ENCODE measurements at places on chromosomes 3 and 15.

DNA sequence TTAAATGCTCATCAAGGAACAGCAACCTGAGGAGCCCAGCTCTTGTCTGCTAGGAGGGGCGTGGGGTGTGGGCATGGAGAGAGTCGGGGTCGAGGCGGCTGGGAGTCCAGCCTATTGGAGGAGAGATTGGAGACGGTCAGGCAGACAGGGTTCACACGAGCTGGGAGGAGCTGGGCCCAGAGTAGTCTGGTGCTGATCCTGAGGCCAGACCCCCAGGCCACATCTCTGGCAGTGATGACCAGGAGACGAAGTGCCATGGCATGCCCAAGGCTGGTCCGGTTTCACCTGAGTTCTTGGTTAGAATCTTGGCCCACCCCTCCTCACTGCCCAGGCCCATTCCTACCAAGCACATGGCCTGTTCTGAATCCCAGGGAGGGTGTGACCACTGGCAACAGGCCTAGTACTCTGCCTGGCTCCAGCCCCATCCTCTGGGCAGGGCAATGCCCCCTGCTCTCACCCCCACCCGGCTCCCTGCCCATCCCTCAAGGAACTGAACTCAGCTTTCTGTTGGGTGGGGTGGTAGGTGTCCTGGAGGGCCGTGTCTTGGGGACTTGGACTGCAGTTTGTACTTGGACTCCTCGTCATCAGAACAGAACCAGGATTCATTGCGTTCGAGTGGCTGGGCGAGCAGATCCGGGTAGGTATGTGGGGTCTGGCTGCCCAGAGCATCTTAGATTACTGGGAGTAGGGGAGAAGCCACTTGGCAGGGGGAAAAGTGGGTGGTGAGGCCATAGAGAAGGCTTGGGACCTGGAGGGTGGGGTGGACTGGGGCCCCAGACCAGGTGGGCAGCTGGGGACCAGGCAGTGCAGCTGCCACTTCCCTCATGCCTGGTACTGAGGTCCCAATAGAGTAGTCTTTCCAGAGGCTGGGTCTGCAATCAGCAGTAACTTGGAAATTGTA is 20.8 kb downstream of the SLC28A1 start:
- no peak for DNase-seq

- no peak for DNase-seq
Measured at GRCh38 chr15:60551147-60551780, 72.3 kb upstream of the ICE2 start.

- DNase-seq, result no peak
Measured at GRCh38 chr3:65703026-65703425, 335.7 kb downstream of the MAGI1 start.

- DNase-seq, result no peak
Measured at GRCh38 chr15:42138968-42139386, 17.5 kb downstream of the PLA2G4F start.

- no peak for DNase-seq
Measured at GRCh38 chr15:99704444-99704838, 28.8 kb downstream of the LYSMD4 start.

- no peak for DNase-seq
Measured at GRCh38 chr3:15420871-15421270, 6.5 kb downstream of the METTL6 start.

- no peak for DNase-seq
Measured at GRCh38 chr3:105747696-105748095, 121.1 kb downstream of the CBLB start.

- no peak for DNase-seq
Measured at GRCh38 chr15:99616773-99617342, 51.1 kb downstream of the MEF2A start.

GRCh38 chr3:14019459-14019858 is 105.2 kb downstream of the CHCHD4 start:
- DNase-seq, result no peak

DNA sequence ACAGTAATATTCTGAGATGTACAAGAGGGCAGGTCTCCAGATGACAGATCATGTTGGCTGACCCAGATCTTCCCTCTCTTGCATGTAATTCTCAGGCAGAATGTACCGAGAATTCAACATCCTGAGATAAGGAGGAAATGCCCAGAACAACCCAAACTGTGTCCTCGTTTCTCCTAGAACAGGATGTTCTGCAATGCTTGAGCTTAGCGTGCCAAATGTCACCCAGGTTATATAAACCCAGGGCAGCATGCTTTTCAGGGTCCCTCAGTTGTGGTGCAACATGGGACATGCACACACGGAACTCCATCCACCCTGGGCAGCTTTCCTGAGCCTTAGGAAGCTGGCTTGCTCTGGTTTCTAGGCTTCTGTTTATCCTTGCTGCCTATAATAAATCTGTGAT is 102.1 kb upstream of the CMC1 start:
- no peak for DNase-seq

GRCh38 chr3:31890742-31891469 is 90.2 kb downstream of the OSBPL10 start:
- DNase-seq, result no peak

DNA sequence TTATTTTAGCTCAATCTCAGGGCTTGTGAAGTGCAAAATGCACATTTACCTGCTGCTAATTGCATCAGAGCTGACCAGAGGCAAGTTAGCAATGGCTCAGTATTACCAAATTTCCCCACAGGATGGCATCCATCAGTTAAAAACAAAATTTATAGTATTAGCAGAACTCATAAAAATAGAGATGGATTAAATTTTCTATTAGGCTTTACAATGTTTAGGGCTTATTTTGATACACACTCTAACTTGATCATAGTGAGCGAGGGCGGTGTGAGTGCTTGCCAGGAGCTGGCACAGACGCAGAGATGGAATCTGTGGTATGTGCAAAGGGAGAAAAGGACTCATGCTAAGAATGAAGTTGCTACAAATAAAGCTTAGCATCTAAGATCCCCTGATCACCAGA is 241.0 kb downstream of the NSUN3 start:
- no peak for DNase-seq

DNA sequence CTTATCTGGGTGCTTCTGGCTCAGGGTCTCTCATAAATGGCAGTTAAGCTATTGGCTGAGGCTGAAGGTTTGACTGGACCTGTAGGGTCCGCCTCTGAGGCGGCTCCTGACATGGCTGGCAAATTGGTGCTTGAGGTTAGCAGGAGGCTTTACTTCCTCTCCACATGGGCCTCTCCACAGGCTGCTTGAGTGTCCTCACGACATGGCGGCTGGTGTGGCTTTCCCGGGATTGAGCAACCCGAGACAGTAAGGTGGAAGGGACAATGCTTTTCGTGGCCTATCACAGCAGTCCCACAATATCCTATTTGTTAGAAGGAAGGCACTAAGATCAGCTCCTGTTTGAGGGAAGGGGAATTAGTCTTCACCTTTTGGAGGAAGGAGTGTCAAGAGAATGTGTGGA is 267.3 kb upstream of the LRRFIP2 start:
- DNase-seq, result no peak

Measured in D721Med (cell line).